GM12864 (cell line): ENCODE measurements at places on chromosomes 12 and 14.

- no peak for DNase-seq
Observed at GRCh38 chr12:50840809-50841487, 1.8 kb upstream of the TMPRSS12 start.

DNA sequence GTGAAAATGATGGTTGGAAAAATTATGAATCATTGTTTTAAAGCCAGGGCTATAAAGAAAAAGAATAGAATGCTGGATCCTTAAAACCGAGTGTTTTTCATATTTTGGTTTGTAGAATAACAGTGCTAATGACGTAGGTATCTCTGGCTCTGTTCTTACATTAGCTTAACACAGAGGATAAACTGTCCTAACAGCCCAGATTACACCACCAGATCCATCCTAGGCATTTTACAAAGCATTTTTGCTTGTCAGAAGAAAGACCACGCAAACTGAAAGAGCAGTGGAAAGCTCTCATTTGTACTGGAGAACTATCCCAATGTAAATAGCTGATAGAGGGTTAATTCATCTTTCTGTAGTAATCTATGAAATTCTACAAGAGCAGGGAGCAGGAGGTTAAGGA lies 13.6 kb downstream of the IFT81 start:
- no peak for DNase-seq

GRCh38 chr14:71551291-71551950 lies 380.8 kb upstream of the RGS6 start:
- no peak for DNase-seq

DNA sequence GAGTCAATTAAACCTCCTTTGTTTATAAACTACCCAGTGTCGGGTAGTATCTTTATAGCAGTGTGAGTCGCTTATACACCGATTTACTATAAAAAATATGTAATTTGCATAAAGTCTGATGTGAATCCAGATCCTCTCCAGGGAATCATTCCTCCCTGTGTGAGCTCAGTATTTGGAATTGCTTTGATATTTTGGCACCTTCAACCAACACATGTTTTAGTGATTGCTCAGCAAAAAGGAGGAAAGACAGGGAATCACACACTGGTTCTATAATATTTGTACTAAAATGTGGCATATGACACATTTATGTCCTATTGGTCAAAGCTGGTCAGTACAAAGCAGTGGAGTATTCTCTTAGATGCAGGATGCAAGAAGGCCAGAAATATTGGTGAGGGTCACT lies 703.9 kb upstream of the ATXN7L3B start:
- no peak for DNase-seq

GRCh38 chr14:60651796-60652673 lies 2.8 kb upstream of the SIX1 start:
- no peak for DNase-seq

DNA sequence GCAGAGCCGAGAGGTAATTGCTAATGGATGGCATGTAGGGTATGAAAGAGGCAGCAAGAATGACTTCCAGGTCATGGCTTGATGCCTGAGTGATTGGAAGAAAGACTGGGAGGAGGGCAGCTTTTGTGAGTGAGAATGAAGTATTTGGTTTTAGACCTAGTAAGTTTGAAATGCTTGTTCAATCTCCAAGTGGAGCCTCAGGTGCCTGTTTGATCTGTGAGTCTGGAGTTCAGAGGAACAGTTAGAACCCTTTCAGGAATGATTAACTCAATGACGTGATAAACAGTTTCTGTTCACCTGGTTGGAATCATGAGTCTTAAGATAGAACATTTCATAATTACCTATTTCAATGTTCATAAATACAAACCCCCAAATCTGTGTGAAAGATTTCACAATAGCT lies 10.4 kb downstream of the KCNJ8 start:
- DNase-seq: no peak

DNA sequence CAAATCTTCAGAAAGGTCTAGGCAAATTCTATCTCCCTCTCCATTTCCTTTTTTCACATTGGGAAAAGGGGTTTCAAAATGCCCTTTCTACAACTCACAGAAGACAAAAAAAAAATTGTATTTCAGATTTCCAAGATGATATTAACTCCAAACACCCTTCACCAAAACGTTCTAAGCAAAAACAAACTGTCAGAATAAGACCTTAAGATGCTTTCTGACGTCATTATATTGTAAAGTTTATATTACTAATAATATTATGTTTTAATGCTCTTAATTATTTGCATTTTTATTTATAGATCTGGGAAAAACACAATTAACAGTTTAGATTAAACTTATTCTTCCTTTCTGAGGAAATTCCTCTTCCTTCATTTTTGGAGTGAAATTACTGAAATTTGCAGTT lies 624.2 kb downstream of the GALC start:
- no peak for DNase-seq

DNA sequence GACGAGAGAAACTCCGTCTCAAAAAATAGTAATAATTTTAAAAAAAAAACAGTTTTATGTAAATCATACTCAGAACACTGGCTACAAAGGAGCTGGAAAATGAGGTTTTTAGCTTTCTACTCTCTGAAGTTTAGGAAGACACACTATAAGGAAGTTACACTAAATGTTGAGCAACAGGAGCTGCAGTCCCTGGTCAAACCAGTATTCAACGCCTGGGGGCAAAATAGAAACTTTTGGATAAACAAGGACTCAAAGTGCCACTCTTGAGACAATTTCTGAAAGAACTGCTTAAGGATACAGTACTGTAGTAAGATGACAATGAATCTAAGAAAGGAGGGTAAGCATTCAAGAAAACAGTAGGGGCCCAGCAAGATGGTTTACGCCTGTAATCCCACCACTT lies 29.3 kb downstream of the ACTR6 start:
- no peak for DNase-seq

DNA sequence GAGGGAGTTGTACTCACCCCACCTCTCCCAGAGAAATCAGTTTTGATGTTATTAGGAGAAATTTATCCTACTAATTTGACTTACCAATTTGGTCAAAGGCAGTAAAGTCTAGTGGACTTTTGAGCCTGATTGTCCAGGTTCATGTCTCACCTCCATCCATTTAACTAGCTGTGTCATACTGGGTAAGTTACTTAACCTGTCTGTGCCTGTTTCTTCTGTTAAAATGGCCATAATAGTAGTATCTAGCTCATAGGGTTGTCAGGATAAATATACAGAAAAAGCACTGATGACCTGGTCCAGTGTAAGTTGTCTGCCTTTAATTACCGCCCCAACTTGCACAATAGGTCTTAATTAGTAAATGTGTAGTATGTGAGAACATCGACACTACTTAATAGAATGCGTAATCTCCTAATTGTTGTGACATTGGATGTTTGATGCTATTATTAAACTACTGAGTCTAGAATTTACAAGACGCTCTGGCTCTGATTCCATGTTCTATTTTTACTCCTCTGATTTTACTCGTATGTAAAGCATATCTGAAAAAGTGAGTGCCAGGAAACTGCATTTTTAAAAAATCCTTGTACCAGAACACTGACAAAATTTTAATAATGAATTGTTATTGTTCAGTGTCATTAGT lies 1.5 kb downstream of the RAB21 start:
- no peak for DNase-seq

- no peak for DNase-seq
Observed at GRCh38 chr14:25044106-25044698, 5.7 kb downstream of the STXBP6 start.

- DNase-seq: no peak
Observed at GRCh38 chr12:21073822-21074460, 57.1 kb upstream of the SLCO1B1 start.

GRCh38 chr14:74954947-74955228 lies 509 bp downstream of the PGF start:
- DNase-seq: no peak

DNA sequence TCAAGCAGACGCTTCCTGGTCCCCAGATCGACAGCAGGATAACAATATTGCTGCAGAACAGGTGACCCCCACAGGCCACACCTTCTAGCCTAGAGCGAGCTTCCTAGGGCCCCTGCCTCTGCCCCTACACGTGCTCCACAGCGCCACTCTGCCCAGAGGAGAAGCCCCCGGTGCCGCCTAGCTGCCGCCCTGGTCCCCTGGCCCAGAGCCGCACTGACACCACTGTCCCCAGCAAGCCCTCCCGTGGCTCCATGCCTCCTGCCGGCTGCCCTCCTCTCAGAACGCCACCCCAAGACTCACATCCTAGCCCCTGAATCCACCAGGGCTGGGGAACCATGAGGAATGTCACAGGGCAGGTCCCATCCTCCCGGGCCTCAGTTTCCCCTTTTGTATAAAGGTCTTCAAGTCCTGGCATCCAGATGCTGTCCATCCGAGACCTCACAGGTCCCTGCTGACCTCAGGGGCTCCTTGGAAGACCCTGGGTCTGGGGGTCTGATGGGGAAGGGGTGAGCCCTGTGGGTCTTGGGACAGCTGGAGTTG lies 31.0 kb downstream of the JAG2 start:
- no peak for DNase-seq

DNA sequence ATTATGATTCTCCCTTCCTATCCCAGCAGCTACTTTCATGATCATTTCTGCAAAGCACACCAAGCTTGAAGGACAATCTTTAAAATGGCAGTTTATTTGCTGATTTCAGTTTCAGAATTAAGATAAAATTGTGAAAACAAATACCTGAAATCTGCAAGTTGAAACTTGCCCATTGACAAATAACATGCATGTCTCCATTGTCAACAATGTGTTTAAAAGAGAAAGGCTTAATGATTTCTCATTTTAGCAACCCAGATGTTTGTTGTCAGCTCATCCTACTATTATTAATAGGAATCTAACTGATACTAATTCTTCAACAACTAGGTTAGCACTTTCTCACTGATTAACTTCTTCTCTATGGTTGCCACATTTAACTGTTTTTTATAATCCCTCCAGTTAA lies 474.6 kb downstream of the PRKD1 start:
- no peak for DNase-seq
